Fibroblast of villous mesenchyme (primary cell): ENCODE measurements at places on chromosomes 3 and 15.
A peak's percentile ranks its signal among the peaks of the same experiment; 100 is the strongest.

DNA sequence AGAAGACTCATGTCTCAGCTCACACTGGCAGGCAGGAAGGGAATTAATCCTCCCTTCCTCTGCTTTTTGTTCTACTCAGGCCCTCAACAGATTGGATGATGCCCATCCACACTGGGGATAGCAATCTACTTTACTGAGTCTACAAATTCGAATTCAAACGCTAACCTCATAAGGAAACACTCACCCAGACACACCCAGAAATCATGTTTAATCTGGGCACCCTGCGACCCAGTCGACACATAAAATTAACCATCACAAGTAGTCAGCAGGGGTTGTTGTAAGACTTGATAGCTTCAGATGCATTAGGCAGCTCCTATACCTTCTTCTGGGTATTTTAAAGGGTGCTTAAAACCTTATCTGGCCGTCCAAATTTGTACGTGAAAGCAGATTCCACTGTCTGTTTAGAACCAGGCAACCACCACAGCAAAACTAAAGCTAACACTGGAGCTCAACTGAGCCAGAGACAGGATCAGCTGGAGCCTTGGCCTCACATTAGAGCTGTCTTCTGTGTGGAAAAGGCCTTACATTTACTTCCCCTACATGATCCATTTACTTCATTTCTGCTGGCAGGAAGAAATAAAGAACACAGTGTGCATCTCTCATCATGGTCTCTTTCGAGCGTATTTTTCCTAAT lies 407.3 kb upstream of the PPP2R3A start:
- DNase-seq, result no peak

DNA sequence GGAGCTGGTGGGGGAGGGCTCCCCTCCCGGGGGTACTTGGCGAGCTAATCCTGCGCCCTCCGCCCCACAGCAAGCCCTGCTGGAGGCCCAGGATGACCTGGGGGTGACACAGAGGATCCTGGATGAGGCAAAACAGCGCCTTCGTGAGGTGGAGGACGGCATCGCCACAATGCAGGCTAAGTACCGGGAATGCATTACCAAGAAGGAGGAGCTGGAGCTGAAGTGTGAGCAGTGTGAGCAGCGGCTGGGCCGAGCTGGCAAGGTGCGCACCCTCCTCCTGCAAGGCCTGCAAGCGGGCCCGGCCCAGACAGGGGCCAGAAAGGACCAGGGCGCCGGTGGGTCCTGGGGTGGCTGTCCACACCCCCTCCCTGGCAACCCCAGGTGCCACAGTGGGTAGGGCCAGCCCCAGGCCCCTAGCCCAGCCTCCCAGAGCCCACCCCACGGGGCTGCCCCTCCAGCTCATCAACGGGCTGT lies 56.5 kb downstream of the SEMA3G start:
- DNase-seq, result no peak

DNA sequence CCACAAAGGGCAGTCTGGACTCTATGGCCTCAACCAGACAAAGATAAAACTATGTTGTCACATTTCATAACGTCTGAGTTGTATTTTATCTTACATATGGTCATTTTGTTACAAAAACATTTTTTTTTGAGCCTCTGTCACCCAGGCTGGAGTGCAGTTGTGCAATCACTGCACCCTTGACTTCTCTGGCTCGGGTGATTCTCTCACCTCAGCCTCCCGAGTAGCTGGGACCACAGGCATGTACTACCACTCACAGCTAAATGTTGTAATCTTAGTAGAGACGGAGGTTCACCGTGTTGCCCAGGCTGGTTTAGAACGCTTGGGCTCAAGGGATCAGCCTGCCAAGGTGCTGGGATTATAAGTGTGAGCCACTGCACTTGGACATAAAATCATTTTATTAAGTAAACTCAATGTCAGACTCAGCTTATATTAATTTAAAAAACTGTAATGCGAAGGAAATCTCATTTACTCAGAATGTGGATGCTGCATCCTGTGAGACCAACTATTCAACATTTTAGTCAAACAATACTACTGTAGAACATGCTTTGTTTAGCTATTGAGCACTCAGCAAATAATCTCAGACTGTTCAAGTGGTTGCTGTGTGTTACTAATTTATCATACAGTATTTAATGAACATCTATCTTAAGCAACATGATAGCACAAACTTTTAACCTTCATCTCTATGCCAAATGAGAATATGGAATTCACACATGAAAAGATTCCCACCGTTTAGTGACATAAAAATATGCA lies 209.2 kb downstream of the TBL1XR1 start:
- DNase-seq, result peak; percentile 63

DNA sequence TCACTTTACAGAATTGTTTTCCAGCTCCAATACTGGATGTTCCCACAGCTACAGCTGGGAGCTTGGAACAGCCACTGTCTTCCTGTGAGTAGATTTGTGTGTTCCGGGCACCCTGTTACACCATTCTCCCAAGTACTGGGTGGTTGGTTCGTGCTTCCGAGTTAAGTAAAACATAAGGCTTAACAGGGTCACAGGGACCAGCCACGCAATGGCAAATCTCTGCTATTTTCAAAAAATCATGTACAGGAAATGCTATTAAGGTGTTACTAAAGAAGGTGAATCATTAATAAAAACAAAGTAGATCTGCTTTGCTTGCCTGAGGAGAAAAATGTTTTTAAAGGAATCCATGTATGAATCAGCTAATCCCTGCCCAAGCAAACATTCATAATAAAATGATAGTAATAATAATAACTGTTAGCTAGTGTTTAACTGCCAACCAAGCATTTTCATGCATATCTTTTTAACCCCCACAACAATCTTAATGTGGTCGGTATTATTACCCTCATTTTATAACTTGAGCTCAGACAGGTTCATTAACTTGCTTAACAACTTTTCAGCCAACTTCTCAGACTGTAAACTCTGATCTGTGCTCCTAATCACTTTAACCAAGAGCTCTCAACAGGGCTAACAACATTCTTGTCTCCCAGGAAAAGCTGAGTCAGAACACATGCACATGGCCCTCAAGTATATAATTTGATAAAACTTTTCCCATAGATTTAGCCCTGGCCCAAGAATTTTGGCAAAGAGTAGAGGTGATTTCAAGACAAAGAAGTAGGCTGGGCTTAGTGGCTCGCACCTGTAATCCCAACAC lies 2.7 kb upstream of the C2CD4A start:
- DNase-seq, result peak; percentile 42

GRCh38 chr3:50170689-50171088 lies 15.6 kb downstream of the SEMA3F start:
- DNase-seq, result peak; percentile 12

- DNase-seq, result no peak
Measured at GRCh38 chr3:10395671-10396070, 74.8 kb upstream of the SEC13 start.
